Urinary bladder (tissue), 4 donors: ENCODE measurements at places on chromosomes 7 and 10. TPM values are rescaled to one million over a fixed set of nuclear protein-coding genes. Genes with fewer than 3 reads are reported as not detected.

DNA sequence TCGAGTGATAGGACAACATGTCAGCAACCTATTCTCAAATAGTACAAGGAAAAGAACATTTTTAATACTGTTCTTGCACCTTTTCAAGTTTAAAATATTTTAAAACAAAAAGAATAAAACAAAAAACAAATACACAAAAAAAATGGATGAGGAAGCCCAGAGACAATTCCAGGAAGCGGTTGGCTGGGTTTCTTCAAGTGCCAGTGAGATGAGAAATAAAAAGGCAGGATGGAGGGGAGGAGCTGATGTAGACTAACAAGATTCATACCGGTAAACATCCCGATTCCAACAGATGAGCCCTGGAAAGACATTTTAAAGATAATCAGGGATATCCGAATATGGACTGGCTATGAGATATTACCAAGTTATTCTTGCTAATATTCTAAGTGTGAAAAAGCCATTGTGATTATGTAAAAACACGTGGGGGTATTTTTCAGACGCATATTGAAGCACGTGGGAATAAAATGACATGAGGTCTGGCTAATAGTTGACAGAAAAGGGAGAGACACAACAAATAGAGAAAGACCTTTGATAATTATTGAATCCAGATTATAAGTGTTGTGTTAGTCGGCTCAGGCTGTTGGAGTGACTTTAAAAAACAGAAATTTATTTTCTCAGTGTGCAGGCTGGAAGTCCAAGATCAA lies 101.3 kb upstream of the LRRC4 start:
- no peak for DNase-seq

DNA sequence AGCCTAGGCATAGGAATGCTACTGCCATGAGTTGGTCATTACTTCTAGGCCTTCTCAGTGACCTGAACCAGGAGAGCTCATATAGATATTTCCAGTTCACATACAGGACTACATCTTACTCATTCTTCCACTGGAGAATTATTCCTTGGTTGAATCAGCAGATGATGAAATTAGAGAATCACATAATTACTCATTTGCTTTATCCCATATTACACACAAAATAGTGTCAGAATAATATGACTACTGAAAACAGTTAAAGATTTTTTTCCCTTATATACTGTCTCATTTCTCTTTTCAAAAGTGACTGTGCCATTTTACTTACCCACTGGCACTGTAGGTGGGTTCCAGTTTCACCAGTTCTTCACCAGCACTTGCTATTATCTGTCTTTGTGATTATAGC lies 18.5 kb downstream of the BMS1 start:
- no peak for DNase-seq

DNA sequence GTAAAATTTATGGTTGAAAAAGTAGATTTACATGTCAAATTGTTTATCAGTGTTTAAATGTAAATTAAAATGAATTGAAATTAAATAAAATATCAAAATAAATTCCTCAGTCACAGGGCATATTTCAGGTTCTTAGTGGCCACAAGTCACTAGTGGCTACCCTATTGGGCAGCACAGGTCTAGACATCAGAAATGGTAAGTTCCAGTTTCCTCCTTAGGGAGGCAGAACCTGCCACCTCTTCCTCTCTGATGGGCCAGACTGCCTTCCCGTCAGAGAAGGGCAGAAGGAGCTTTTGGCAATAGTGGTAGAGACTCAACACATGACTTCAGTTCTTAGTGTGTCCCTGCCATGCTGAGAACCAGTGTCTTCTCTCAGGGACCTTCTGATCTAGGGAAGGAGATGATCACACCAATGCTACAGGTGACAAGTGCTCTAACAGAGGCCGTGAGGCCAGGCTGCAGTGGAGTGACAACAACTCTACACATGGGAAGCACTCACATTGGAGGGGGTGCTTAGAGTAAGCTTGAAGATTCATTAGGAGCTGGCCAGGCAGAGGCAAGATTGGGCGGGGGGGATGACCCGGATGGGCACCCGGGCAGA lies 14.4 kb upstream of the PCBD1 start:
- DNase-seq: no peak

GRCh38 chr10:93266858-93267257 lies 193.2 kb downstream of the CYP26A1 start:
- DNase-seq: no peak

GRCh38 chr10:121687095-121687813 lies 89.0 kb upstream of the FGFR2 start:
- no peak for DNase-seq

GRCh38 chr7:37558320-37559096 lies 109.8 kb upstream of the ELMO1 start:
- DNase-seq: no peak

DNA sequence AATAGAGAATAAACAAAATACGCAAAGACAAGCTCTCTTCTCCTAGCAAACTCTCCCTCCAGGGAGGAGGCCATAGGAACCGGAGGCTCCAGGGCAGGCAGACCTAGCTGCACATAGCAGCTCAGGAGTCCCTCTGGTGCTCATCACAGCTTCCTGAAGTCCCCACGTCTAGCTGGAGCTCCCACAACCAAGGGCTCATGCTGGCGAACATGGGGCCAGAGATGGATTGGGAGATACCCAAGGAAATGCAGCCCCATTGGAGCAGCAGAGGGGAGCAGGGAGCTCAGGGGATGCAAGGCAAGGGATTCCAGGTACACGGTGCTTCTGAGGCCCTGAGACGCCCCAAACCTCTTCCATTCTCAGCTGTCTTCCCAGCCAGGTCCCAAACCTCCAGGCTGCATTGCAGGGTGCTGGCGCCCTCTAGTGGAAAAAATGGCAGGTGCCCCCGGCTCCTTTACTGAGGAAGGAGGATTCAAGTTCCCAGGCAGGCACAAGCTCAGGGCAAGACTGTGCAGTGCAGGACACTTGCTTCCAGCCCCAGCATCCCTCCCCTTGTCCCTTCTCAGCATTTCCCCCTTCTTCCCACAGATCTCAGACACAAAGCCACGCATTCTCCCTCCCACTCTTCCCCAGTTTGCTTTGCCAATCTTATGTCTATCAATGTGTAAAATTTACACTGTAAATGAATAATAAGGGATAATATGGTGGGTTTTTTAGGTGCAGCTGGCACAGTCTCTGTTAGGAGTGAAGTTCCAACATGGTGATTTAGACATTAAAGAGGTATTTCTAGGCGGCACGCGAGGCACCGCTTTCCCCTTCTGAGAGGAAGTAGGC lies 46.2 kb downstream of the GPAM start:
- peak; percentile 35 for DNase-seq

DNA sequence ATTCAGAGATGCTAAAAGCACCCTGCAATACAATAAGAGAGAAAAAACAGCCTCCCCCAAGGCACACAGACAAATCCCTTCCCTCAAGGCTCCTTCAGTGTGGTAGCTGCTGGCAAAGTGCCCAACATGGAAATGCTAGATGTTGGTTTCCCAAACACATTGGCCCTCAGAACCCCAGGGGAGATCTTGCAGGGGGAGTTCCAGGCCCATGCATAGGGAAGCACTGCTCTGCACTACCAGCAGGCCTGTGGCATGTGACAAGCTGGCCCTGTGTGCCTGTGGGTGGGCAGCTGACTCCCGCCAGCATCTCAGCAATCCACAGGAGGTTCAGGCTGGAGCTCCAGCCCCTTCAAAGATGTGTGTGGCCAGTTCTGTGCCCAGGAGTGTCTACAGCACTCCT lies 16.8 kb upstream of the CSGALNACT2 start:
- DNase-seq: no peak

DNA sequence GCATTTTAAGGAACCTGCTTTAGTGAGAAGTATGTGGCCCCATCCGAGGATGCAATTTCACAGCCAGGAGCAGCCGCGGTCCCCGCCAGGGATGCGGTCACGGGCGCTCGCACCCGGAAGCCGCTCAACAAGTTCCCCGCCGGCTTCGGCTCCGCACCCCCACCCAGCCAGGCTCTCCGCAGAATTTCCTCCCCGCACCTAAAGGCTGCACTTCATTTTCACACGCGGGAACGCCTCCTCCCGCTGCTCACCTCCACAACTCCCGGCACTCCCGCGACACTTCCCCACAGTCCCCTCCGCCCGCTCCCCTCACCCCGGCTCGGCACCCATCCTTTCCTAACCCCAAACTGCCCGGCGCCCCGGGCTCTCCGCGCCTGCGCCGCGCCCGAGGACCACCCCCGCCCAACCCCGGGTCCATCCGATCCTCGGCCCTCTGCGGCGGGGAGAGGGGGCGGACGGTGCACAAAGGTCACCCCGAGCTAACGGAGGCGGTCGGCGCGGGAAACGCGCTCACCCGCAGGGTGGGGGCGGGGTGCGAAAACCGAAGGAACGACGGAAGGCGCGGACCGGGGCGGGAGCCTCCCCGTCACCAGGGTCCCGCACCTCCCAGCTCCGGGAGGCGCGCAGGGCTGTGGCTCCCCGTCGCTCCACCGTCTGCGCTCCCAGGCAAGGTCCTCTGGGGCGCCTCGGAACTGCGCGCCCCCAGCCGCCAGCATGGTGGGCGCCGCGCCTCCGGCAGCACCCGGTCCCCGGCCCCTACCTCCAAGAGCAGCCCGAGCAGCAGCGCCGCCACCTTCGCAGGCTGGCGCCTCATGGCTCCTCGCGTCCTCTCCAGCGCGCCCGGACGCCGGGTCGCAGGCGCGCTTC lies 558 bp downstream of the VOPP1 start:
- DNase-seq: no peak

- DNase-seq: no peak
Measured at GRCh38 chr7:50762337-50762736, 20.4 kb downstream of the GRB10 start.

- DNase-seq: no peak
Measured at GRCh38 chr7:29080803-29081202, 65.5 kb downstream of the CPVL start.

- no peak for DNase-seq
Measured at GRCh38 chr10:112490545-112490944, 43.5 kb downstream of the VTI1A start.

DNA sequence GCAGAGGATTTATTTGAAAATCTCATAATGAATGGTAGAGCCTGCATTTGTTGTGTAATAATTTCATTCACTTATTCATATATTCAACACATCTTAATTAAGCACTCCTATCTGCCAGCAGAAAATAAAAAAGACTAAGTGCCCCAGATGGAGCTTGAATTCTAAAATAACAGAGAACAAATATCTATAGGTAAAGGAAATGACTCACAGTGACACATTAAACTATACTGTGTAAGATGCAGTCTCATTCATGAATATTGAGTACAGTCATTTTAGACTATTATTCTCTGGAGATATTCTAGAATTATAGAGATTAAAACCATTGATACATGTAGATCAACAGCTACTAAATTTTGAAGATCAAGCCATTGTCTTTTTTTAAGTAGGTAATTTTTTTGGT lies 72.1 kb downstream of the PTPRZ1 start:
- no peak for DNase-seq

DNA sequence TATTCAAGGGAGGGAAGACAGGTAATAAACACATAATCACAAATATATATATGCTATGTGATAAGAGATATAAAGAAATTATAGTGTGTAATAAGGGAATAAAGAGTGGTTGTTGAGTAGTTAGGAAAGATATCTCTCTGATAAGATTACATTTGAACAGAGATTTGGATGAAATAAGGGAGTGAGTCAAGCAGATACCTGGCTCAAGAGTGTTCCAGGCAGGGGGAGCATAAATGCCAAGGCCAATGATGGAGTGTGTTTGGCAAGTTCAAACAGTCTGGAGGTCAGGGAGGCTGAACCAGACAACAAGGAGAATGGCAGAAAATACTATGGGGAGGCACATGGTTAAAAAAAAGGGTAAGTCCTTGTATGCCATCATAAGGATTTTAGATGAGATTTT lies 4.8 kb upstream of the GNAI1 start:
- no peak for DNase-seq

DNA sequence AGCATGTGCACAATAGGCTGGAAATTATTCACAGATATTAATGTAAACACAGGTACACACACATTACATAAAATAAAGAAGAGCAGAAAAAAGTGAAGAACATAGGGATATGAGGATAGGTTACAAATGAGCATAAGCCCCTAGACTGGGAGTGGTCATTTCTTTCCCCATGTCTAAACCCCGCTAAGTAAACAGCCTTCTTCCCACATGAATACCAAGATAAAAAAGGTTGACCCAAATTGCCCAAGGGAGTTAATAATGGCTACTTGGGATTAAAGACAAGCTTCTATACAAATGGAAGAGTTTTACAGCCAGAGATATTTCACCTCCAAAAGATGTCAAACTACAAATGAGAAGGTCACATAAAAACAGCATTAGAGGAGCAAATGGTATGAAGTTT lies 527.1 kb upstream of the CELF2 start:
- DNase-seq: no peak

DNA sequence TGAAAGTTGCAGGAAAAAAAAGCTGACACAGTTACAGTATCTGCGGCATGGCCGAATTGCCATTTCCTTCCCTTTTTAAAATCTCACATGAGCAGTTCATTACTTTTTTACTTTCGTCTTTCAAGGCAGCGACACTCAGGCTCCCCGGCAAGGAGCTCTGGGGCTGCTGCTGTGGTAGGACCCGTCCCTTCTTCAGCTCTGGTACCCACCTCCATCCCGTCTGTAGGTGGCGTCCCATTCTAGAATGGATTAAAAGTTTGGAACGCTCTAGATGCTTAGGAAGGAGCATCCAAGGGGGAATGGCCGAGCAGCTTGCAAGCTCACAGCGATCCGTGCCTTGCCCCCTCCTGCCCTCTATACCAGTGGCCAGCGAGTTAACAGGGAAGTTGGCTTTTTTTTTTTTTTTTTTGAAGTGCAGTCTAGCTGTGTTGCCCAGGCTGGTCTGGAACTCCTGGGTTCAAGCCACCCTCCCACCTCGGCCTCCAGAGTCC lies 22.8 kb upstream of the TTYH3 start:
- no peak for DNase-seq

DNA sequence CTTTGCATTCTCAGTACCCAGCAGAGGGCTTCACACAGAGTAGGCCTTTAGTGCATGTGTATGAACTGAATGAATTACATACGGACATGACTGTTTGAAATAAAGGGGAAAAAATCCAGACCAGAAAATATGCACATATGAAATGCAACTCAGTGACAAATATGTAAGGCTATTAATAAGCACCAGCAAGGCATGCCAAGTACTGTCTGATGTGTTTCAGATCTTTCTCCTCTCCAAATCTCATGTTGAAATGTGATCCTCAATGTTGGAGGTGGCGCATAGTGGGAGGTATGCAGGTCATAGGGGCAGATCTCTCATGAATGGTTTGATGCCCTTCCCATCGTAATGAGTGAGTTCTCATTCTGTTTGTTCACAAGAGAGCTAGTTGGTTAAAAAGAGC lies 87.3 kb upstream of the TOMM7 start:
- no peak for DNase-seq

- DNase-seq: no peak
Measured at GRCh38 chr7:145350334-145350733, 514.5 kb upstream of the TPK1 start.

GRM8 gene
- total RNA-seq: 0.48 TPM

NFE2L3 gene
- 2.4 TPM for total RNA-seq

HTR5A gene
- not detected for total RNA-seq

NRG3 gene
- 1.5 TPM for total RNA-seq

ELAPOR2 gene
- 14.6 TPM for total RNA-seq

HABP2 gene
- not detected for total RNA-seq

ENO4 gene
- total RNA-seq: 0.74 TPM

ITPRID1 gene
- total RNA-seq: not detected

PDSS1 gene
- total RNA-seq: 10.3 TPM

HEPACAM2 gene
- 0.42 TPM for total RNA-seq

CXCL12 gene
- total RNA-seq: 154 TPM

HOXA13 gene
- 43.2 TPM for total RNA-seq
